Aorta (tissue), 5 donors: ENCODE measurements at places on chromosomes 12 and 14. TPM values are rescaled to one million over a fixed set of nuclear protein-coding genes. Genes with fewer than 3 reads are reported as not detected.

DNA sequence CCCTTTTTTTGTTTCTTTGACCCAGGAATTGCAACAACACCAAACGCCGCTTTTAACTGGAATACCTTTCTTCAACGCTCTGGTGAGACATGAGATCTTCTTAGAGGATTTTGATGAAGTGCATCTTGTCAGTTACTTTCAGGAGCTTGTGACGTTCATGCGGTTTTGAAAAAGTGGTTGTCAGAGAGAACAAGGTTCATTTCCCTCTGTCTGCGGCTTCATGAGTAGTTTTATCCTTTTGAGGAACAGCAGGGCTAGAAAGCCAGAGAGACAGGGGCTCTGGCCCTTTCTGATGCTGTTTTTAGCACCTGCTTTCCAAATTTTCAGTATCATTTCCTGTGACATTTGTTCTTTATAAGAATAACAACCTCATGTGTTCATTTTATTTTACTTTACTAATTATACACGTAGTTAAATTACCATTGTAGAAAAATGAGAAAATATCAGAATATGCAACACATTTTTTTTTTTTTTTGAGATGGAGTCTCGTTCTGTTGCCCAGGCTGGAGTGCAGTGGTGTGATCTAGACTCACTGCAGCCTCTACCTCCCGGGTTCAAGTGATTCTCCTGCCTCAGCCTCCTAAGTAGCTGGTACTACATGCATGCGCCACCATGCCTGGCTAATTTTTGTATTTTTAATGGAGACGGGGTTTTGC, 61.8 kb downstream of the GLT1D1 start:
- DNase-seq = no peak

DNA sequence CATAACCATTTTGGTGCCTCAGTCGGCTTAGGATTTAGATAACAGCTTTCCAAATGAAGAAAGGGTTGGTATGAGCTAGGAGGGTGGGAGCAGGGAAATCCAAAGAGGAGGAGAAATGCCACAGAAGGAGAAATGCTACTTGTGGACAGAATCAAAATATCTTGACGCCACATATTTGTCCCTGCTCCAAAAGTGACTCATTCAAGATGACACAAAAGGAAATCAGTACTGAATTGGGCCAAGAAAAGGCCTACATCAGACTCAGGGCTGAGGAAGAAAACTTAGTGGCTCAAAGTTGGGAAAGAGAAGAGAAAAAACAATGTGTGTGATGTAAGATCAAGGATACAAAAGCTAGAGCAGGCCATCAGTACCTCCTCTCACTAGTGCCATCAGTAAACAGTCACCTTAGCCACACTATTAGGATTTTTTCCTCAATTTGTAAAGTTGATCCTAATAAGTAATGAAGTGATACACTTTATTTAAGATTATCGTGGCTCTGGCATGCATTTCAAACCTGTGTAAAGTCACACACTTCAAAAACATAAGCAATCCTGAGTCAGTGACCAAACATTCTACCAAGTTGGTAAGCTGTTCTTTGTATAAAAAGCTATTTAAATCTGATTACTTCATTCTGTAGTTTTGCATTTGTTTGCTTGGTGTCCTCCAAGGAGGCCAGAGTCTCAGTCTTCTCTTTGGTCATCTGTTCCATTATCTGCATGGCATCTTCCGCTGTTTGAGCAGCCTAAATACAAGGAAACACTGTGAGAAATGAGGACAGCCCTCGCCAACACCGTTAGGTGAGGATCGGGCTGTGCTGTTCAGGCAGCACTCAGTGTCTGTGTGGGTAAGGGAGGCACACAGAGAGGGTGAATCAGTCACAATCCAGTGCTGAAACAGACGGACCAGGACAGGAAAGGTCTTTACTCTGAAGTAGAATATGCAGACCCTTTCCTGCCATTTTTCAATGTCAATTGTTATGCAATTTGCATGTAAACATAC, 52.6 kb upstream of the VPS33A start:
- no peak for DNase-seq

DNA sequence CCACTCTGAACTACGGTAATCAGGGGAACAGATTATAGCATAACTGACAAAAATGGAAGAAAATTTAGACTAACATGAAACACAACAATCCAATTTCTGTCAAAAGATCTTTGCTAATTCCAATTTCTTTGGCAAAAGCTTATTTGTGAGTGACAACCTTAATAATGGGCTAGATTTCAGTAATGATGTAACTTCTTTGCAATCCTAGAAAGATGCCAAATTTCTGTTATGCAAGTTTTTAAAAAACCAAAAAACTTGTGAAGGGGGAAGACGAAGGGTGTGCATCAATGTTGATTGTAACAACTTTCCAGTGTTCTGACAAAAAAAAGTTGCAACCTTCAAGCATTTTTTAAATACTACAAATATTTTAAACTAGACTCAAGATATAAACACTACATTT, 59.9 kb downstream of the DICER1 start:
- no peak for DNase-seq

DNA sequence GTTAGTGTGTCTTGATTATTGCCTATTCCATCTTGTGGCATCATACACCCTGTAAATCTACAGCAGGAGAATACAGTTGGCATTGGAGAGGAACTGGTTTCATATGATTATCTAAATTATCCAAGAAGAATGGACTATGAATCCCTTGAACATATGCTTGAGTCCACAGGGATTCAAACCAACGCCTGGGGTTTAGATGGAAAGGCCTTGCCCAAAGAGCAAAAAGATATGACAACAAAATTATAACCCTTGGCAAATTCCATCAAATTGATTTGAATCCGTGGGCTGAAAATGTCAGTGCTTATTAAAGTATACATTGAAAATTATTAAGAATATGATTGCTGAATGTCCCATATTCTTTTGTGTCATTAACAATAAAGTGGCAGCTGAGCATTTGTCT, 108.2 kb downstream of the PDE3A start:
- no peak for DNase-seq

DNA sequence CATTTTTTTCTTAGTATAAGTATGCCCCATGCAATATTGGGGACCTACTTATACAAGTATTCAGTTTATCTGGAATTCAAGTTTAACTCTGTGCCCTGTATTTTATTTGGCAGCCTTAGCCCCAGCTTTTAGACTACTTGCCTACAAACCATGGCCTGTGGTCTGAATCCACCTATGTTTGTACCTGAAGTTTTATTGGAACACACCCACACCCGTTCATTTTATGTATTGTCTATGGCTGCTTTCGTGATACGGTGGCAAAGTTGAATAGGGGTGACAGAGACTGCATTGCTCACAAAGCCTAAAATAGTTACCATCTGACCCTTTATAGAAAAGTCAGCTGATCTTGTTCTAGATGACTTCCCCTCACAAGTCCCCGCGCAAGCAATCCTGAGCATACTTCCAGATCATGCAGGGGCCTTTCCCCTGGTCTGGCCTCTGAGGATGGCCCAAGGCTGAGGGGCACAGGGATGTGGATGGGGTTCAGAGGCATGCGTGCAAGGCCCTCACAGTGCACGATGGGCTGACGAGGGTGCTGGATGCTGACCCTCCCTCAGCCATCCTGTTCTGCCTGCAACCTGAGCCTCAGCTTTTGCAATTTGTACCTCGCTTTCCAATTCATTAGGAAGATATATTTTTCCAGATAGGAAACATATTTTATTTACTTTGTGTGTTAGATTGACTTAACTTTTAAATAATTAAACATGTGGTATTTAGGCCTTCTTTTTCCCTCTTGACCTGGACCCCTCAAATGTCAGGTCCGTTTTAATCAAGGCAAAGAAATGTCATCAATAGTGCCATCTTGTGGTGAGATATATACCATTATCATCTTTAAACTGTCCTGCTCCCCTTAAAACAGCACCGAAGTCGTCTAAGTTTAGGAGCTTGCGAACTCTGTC, 527.3 kb upstream of the CCDC196 start:
- no peak for DNase-seq

- no peak for DNase-seq
Measured at GRCh38 chr14:58977366-58977765, 211.1 kb upstream of the DAAM1 start.

GRCh38 chr14:21734457-21735074, 60.9 kb upstream of the OR4E1 start:
- no peak for DNase-seq

DNA sequence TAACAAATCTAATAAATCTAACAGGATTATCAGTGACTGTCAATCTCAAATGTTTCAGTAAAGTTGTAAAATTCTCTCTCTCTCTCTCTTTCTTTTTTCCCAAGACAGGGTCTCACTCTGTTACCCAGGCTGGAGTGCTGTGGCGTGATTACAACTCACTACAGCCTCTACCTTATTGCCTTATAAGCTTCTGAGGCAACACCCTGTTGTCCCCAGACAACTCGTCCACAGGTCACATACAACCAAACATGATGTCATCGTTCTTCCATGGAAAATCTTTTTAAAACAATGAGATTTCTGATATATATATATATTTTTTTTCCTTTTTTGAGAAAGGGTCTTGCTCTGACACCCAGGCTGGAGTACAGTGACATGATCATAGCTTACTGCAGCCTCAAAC, 151.4 kb upstream of the RGS6 start:
- DNase-seq = no peak

GRCh38 chr12:103178366-103179080, 221.0 kb downstream of the ASCL1 start:
- no peak for DNase-seq

DNA sequence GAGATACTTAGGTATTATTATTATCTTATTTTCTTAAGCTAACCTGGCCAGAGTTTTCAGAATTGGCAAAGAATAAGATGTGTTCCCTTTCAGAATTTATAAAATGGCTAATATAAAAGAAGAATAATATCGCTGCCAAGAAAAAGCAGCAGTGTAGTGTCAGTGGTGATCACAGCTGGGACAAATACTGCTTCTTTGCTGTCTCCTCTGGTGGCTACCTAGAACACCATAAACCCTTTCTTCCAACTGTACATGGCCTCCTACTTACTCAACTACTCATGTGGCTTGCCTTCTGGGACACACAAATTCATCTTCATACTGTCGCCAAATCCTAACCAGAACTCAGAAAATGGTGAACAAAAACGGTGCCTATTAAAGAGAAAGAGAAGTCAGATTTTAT, 72.7 kb downstream of the MED13L start:
- no peak for DNase-seq

The KLRC2 gene
- total RNA-seq = 0.65 TPM

The CD69 gene
- 8.4 TPM for total RNA-seq

The SLC39A5 gene
- not detected for total RNA-seq

The ATN1 gene
- total RNA-seq = 138 TPM

The RILPL1 gene
- total RNA-seq = 28.8 TPM
